ENCODE measurements at places on chromosomes 6 and 20.

DNA sequence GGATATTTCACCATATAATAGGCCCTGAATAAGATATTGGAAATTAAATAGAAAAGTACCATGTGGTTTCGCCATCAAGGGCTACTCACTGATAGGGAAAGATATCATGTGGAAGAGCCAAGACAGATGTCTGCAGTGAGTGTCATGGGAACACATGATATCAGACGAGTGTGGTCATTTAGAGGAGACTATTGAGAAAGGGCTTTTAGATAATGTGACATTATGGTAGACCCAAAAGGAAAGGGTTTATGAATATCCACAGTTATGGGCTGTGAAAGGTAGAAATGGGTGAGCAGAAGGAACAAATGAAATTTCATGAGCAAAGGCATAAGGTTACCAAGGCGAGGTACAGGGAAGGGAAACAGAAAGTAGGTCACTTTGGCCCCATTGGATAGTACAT lies 182.3 kb upstream of the PRSS16 start:
- DNase-seq, result no peak

DNA sequence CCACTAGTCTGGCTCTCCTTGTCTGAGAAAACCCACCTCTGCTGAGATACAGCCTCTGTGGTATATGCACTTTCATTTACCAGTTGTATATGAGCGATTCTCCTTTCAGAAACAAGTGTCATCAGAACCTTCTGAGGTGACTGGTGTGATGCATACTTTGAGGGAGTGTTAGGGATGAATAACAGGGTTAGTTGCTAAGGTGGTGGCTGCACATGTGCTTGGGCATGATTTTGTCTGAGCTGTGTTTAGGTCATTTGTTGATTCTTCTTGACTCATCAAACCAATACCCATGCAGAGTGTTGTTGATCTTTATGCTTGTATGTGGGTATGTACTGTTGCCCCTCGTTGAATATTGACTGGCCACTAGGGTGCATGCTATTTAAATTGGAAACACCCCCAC lies 25.7 kb downstream of the DTD1 start:
- DNase-seq, result no peak

DNA sequence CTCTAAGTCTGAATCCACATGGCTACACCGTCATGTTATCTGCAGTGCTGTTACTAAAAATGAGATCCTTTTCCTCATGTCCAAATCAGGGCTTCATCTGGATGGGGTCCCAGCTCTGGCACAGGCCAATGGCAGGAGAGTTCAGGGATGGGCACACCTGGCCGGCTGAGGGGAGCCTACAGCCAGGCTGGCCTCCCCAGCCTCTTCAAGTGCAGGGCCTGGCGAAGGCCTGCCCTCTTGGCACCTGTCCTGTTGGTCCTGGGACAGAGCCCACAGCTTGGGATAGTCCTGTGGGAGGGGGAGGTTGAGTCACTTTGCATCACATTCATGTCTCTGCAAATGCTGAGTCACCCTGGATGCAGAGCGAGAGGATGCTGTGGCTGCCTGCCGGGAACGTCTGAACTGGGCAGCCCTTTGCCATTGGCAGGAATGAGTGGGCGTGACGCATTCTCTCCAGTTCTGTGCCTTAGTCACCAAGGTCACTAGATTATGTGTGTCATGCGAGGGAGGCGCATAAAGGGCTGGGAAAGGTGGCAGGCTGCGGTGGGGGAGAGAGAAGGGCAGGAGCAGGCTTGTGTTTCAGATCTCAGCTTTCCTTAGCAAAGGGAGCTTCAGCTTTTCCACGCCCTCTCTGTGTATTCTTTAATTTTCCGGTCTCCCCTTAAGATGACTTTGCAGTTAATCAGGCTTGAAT lies 223.2 kb upstream of the ECI2 start:
- peak; percentile 88 for DNase-seq

- no peak for DNase-seq
Measured at GRCh38 chr6:90110971-90111370, 185.7 kb downstream of the BACH2 start.

DNA sequence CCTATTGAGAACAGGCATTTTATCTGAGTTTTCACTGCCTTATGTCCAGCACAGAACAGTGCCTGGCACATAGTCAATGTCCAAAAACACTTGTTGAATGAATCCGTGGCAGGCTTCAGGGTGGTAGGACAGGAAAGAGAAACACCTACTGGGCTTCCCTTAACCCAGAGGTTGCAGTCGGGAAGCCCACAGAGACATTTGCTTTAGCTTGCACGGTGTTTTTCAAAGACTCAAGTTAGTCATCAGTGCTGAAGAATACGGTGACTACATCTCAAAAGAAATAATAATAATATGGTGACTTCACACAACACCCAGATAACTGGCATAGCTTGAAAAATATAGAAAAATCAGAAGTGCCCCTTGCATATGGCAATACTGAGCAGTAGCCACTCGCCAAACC lies 160.4 kb downstream of the CD83 start:
- no peak for DNase-seq

- no peak for DNase-seq
Measured at GRCh38 chr6:7630792-7631191, 40.8 kb downstream of the SNRNP48 start.

Data from Ammon's horn (tissue), 1 donor.